ENCODE measurements at places on chromosomes 6 and 20.
A peak's percentile ranks its signal among the peaks of the same experiment; 100 is the strongest.

- no peak for DNase-seq
Measured at GRCh38 chr20:37624963-37625362, 68.9 kb upstream of the CTNNBL1 start.

DNA sequence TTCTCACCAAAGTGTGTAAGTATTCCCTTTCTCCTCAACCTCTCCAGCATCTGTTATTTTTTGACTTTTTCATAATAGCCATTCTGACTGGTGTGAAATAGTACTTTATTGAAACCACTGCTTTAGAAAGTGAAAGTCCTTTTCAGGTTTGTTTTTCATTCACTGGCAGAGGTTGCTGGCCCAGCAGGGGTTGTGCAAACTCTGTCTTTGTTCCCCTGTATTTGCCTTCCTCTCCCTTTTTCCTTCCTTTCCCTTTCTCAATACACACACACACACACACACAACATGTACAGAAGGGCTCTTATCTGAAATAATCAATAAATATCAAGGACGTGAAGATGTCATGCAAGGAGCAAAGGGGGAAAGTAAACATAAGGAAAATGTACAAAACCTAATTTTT is 99.8 kb downstream of the LY86 start:
- no peak for DNase-seq

- no peak for DNase-seq
Measured at GRCh38 chr6:52284131-52284459, 447 bp downstream of the MCM3 start.

DNA sequence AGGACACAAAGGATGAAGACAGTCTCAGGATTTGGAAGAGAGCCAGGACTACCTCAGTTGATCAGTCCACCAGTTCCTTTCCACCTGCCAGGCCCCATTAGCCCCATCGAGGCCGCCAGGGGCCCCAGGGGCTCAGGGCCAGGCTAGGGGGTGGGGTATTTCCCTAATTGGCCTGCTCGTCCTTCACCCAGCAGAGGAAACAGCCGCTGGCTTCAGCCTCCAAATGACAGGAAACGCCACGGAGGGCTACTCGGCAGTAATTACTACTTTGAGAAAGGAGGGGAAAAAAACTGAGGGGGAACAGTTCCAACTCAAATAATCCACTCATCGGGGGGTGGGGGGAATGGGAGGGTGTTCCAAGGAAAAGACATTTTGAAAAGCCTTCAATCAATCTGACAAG is 42.7 kb downstream of the MAFB start:
- peak; percentile 28 for DNase-seq

DNA sequence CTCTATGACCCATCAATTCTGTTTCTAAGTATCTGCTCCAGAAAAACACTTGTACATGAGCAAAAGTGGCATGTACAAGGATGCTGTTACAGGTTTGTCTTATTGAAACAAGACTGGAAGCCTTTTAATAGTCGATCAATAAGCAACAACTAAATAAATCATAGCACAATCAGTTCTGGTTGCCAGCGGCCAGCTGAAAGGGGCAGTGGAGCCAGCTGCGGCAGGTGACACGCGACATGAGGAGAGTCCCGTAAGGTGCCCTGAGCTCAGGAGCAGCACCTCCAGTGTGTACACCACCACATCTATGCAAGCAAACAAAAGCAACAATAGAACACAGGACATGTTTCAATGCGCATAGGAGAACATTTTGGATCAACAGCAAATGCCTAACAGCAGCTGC is 20.7 kb upstream of the NNAT start:
- DNase-seq = peak; percentile 4

DNA sequence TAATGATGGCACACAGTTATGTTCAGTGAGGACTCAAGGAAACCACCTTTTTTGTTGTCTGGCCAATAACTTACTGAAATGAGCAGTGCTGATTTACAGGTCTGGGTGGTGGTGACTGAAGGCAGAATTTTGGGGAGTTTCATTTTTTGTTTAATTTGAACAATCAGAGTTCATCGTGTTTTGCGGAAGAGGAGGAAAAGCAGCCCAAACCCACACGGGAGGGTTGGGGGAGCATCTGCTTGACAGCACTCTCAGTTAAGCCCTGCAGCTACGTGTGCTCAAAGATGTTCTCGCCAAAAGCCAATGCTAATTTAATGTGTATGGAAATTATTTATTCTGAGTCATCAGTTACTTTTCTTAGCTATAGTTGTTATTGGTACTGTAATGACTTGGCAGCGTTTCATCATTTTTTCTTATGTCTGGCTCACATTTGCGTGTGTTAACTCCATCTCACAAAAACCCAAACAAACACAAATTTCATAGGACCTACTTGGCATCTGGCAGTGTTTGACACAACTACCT is 89.2 kb downstream of the UST start:
- no peak for DNase-seq

- no peak for DNase-seq
Measured at GRCh38 chr20:420166-420620, 12.1 kb downstream of the RBCK1 start.

- DNase-seq = no peak
Measured at GRCh38 chr6:31945154-31945506, 765 bp upstream of the CFB start.
